ENCODE measurements at places on chromosomes 12 and 14.

GRCh38 chr12:85322715-85323114 lies 42.7 kb downstream of the ALX1 start:
- no peak for DNase-seq

- no peak for DNase-seq
Measured at GRCh38 chr12:92978607-92979006, 49.5 kb upstream of the EEA1 start.

DNA sequence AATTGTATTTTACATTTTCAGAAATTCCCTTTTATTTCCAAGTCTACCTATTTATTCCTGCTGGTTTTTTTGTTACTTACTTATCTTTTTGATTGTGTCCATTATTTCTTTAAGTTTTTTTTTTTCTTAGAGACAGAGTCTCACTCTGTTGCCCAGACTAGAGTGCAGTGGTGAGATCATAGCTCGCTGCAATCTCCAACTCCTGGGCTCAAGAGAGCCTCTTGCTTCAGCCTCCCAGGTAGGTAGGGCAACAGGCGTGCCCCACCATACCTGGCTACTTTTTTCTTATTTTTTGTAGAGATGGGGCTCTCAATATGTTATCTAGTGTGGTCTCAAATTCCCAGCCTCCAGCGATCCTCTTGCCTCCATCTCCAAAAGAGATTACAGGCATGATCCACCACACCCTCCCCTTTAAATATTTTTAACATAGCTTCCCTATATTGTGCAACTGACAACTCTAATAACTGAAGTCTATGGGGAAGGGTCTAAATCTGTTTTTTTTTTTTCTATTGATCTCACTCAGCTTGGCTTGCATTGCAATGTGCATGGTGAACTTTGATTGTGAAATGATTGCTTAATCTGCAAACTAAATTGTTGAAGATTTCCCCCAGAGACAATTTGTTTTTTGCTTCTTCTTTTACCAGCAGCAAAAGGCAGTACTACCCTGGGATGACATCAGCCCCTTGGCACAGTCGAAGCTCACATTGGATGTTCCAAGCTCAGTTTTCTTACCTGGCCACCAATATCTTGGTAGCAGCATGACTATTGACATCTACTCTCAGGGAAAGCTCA lies 25.7 kb upstream of the COCH start:
- DNase-seq, result no peak

DNA sequence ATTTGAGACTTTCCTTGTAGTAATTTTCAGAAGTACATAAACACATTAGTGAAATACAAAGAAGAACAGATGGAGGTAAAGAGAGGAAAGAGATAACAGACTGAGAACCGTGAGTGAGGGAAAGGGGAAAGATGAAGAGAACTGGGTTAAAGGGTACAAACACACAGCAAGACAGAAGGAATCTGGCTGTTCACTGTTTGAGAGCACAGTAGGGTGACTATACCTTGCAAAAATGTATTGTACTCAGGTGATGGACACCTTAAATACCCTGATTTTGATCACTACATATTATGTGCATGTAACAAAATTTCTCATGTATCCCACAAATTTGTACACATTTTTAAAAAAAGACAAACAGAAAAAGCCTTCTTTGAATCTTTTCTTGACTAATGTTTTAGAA lies 2.7 kb upstream of the TRHDE start:
- DNase-seq, result no peak

DNA sequence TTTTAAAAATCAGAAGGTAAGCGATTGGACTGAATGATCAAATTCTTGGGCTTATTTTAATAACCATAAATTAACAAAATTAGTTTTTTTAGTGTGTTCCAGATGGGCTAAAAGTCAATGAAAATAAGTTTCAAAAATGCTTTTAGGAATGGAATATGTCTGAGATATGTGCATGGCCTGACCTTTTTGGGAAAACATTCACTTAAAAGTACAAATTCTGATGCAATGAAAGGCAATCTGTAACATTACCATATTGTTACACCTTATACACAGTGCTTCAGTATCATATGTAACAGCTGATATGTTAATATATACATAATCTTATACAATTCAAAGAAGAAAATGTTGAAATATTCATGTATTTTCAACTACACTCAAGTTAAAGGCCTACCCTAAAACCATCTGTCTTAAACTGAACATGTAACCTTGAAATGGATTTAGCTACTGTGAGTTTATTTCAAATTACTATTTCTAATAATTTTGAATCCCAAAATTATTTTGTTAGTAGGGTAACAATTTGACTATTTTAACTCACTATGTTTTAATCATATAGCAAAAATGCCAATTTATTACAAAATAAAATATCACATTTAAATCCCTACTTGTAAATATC lies 84.8 kb downstream of the EEA1 start:
- no peak for DNase-seq

DNA sequence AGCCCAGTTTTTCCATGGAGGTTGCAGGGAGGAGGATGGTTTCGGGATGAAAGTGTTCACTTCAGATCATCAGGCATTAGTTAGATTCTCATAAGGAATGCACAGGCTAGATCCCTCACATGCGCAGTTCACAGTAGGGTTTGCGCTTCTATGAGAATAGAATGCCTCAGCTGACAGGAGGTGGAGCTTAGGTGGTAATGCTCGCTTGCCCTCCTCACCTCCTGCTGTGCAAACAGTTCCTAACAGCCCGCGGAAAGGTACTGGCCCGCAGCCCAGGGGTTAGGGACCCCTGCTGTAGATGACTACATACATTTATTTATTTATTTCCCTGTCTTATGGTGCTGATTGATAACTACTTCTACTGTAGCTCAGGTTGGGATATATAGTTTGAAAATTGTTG lies 93.2 kb downstream of the FBXO33 start:
- no peak for DNase-seq

DNA sequence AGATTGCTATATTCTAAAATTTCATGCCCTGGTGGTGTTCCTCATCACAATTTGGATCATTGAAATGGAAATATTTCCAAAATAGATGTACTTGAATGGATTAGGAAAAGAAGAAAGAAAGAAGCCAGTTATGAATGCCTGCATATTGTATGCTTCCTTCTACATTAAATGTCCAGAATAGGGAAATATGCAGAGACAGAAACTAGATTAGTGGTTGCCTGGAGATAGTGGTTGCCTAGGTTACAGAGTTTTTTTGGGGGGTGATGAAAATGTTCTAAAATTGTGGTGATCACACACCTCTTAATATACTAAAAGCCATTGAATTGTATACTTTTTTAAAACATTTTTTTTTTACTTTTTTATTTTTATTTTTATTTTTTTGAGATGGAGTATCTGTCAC lies 18.0 kb downstream of the TUBA1A start:
- DNase-seq, result no peak

GRCh38 chr14:101174522-101174838 lies 271.0 kb upstream of the RTL1 start:
- no peak for DNase-seq
